ENCODE measurements at places on chromosomes 3 and 15. TPM values are rescaled to one million over a fixed set of nuclear protein-coding genes. Genes with fewer than 3 reads are reported as not detected.

Gene DLEC1
- 5.6 TPM for total RNA-seq

Gene PLA2G4D
- not detected for total RNA-seq

Gene CRYGS
- 5.6 TPM for total RNA-seq

Gene RPS17
- total RNA-seq, result 1,822 TPM

Gene SPATA12
- not detected for total RNA-seq

Gene EIF2A
- 104 TPM for total RNA-seq

Gene CDV3
- total RNA-seq, result 218 TPM

Gene SAMD7
- total RNA-seq, result not detected

Measured in activated naive CD4-positive, alpha-beta T cell treated with anti-CD3 and anti-CD28 coated beads, Interleukin-2, amount 10 ng/mL, durations not matched to agents 5 hours and 36 hours (primary cell).